ENCODE measurements at places on chromosomes 11 and 22.

DNA sequence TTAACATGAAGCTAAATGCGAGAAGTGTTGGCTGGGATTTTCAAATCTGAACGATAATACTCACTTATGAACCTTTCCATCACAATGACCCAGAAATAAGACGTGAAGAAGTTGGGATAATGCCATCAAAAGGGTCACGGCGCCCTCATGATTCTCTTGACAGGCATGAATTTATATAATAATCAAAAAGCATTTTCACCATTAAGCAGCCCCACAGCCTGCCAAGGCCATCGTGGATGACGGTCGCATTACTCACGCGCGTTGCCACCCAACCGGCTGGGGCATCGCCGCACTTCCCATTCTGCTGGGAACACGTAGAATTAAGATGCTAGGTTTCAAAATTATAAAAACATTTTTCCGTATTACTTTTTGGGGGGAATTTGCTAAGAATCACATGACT is 18.9 kb upstream of the GAL start:
- no peak for DNase-seq

DNA sequence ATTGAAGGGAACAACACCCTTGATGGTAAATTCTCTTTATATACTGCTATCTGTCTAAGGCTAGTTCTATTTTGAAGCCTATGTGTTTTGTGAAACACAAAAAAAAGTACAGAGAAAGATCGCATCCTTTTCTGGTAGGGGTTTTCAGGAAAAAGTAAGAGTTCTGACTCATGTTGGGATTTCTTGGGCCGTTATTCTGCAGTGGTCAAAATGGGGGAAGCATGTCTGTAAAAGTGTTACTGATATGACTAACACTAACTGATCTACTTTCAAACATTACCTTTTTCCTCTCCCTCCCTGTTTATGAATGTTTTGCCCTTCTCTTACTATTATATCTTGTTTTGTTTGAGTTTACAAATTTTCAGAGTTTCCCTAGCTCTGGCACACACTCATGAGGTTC is 53.9 kb downstream of the CTNND1 start:
- no peak for DNase-seq

DNA sequence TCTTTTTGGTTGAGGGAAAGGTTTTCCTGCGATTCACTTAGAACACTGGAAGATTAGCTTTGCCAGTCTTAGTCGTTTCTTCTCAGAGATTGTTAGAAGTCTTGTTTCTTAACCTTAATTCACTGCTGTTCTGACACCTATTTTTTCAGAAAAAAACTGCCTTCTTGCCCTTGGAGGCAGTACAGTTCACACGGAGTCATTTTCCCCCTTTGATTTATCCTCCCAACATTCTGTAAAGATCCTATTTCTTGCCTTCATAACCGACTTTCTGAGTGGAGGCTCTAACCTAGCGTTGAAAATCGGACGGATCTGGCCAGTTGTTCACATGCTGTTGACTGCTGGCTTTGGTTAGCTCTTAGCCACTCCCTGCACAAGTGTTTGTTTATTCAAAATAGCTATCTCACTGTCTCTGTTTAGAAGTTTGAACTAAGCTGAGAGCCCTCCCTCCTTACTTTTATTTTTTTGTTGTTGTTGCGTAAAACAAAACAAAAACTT is 737 bp downstream of the BCL2L13 start:
- peak; percentile 82 for DNase-seq

DNA sequence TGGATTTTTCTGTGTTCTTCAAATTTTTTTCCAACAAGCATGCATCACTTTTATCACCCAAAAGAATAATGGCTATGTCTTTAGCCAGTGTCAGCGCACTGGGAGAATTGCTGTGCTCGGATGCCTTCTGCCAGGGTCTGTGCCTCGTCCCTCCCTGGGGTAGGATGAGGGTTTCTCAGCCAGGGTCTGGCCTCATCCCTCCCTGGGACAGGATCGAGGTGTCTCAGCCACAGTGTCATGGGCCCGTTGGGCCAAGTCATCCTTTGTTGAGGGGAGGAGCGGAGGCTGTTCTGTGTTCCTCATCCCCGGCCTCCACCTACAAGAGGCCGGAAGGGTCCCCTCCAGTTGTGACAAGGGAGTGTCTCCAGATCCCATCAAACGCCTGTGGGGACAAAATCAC is 22.7 kb downstream of the LINC01488 start:
- no peak for DNase-seq

- DNase-seq = peak; percentile 84
Observed at GRCh38 chr11:1546536-1547466, 25.3 kb downstream of the DUSP8 start.

GRCh38 chr22:24819487-24819886 is 13.5 kb downstream of the SGSM1 start:
- DNase-seq = no peak

GRCh38 chr11:130077671-130078070 is 8.0 kb downstream of the APLP2 start:
- DNase-seq = no peak

DNA sequence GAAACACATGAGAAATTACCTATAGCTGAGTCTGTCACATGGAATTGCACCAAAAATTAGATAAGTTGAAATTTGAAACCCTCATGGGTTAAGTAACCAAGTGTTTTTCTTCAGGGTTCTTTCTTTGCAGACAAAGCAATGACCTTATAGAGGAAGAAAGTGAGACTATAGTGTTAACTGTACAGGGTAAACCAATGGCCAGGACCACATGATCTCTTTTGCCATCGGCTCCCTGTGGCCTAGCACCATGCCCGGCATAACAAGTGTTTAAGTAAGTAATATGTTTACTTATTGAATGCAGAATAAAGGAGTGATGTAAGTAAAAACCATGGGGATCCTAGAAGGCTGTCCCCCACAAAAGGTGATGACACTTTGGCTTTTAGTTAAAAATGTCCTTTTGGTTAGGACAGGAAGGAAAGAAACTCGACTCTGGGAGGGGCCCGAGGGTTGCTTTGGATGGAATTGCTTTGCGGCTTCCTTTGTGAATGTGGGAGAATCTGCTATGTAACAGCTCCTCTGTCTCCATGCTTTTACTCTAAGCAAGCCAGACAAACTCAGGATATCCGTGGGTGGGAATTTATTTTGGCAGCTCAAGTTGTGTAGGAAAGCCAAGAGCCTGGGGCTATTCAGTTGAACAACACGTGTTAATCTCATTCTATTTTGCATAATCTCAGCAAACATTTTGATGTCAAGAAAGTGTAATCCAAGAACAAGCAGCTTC is 454.7 kb downstream of the INSC start:
- peak; percentile 35 for DNase-seq

- no peak for DNase-seq
Observed at GRCh38 chr11:57356268-57356667, 18.1 kb downstream of the P2RX3 start.

DNA sequence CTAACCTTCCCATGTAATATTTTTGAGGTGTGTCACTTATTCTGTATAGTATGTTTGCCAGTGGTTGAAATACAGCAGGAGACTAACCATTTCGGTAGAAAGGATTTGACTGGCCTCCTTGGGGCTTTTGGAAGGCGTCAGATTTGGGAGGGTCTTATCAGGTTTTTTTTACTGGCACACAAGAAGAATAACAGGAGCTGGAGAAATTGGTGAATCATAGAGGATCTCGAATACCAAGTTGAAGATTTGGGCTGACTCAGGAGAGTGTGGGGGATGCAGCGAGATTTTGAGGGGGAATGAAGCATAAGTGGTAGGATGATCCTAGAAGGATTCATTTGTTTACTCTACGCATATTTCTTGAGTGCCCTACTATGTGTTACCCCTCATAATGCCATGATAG is 200.5 kb downstream of the DDX10 start:
- DNase-seq = no peak

DNA sequence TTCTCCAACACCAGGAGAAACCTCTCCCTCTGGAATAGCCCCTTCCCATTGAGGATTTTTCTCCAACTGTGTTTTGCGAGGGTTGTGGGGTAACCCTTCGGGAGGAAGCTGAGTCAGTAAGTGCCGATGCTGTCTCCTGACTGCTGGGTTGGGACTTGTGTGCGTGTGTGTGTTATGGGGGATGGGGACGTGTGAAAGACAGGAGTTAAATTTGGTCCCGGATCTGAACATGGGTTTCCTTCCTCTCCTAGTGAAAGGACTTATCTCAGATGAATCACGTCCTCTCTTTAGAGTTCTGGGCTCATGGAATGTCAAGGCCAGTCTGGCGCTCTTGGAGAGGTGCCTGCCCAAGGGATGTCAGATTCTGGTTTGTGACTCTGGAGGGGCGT is 33.3 kb downstream of the KIAA1671 start:
- no peak for DNase-seq

DNA sequence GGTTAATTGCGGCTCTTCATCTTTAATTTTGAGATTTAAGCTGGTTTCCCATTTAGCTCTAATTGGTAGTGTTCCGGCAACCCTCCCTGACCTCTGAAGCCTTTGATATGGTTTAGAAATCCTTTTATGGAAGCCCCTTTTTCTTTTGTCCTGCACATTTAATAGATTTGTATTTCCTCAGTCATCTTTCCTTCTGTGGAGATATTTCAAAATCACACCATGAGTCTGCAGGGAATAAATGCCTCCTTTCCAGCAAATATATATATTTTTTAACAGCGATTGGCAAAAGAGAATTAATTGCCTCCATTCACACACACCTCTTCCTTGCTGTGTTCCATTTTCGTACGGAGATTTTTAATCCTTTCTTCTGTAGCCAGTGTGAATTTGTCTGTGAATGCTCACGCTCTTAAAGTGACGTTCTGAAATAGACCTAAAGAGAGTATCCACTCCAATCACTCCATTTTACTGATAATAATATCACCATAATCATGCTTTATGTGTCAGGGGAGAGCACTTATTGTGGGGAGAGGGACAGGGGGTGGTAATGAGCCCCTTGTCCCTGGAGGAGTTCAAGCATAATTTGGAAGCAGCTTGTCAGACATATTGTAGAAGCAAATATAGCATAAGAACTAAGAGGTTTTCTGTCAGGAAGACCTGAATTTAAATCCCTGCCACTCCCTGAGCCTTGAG is 142.5 kb upstream of the SYT13 start:
- no peak for DNase-seq

GRCh38 chr11:71302534-71302909 is 50.1 kb upstream of the SHANK2 start:
- no peak for DNase-seq

GRCh38 chr22:17483688-17484372 is 79.5 kb upstream of the SLC25A18 start:
- DNase-seq = no peak

- DNase-seq = peak; percentile 61
Observed at GRCh38 chr22:35204807-35205775, 52.2 kb upstream of the HMGXB4 start.

- DNase-seq = no peak
Observed at GRCh38 chr11:85440273-85440672, 186.9 kb downstream of the DLG2 start.

DNA sequence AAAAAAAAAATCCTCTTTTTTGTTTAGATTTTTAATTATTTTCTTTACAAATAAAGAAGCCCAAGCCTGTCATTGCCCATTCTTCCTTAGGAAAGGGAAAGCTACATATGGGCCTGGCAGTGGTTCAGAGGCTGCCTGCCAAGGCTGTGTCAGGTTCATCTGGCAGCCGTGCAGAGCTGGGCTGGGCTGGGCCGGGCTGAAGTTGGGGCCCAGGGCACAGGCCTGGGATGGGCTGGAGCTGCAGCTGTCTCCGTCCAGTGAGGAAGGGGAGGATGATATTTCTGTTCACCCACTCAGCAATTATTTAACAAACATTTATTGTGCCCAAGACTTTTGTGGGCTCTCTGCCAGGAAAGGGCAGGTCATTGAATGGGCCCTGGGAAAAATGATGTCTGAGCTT is 4.6 kb downstream of the PRR5L start:
- DNase-seq = peak; percentile 38

DNA sequence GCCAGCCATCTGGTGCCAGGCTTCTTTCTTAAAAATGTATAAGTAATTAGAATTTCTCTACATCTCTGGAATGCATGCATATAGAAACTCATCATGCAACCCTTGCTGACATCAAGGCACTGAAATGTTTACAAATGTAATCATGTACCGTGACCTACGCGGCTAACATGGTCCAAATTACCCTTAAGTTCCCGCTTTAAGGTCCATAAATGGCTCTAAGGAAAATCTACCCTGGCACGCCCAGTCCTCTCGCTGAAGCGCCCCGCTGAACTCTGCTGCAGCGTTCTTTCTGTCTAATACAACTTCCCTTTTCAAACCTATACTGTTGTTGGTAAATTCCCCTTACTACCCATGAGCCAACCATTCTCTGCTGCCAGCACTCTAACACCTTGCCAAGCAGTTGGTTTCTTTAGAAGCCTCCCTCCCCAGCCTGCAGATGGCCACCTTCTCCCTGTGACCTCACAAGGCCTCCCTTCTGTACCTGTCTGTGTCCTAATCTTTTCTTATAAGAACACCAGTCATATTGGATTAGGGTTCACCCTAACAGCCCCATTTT is 13.5 kb upstream of the HMOX1 start:
- DNase-seq = no peak

- peak; percentile 67 for DNase-seq
Observed at GRCh38 chr11:3224401-3225057, 5.9 kb upstream of the MRGPRG start.

GRCh38 chr22:39718921-39719475 is 148.4 kb downstream of the CACNA1I start:
- DNase-seq = no peak

- no peak for DNase-seq
Observed at GRCh38 chr11:112178936-112179335, 3.6 kb downstream of the BCO2 start.

DNA sequence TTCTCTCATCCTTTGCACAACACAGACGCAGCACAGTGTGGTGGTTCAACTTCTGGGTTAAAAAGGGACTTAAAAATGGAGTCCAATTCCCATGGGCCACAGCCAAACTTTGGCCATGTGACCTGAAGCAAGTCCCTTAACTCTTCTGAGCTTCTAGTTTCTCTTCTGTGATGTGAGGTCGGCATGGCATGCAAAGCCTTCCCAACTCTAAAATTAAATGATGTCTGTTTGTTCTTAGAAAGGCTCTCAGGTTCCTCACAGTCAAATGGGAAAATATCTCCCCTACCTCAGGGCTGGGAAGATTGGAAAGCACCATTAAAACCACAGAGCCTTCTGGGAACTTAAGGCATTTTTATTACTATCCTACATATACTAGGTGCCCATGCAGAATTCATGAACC is 38.8 kb downstream of the LGR4 start:
- no peak for DNase-seq

- peak; percentile 36 for DNase-seq
Observed at GRCh38 chr22:24976442-24977218, 24.1 kb downstream of the KIAA1671 start.

GRCh38 chr11:58921778-58922390 is 17.4 kb upstream of the GLYATL1 start:
- DNase-seq = no peak

GRCh38 chr11:120908461-120909181 is 115.3 kb upstream of the TBCEL start:
- no peak for DNase-seq

DNA sequence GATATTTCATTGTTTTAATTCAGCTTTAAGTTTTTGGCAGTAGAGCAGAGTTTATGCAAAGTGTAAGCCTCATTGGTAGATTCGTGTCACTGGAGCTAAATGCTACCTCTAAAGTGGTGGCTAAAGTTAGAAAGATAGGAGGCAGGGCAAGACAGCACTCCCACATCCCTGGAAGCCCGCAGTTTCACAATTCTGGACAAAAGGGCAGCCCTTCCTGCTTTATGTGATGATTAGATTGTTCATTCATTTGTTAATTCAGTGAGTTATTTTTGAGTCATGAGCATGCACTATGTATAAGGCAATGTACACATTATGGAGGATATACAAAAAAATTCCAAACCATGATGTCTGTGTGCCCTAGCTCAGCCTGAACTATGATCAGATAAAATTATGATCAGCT is 52.1 kb upstream of the EIF3M start:
- no peak for DNase-seq
